ENCODE measurements at places on chromosomes 1 and 21.

GRCh38 chr21:26032263-26032662 is 138.3 kb downstream of the APP start:
- no peak for DNase-seq

DNA sequence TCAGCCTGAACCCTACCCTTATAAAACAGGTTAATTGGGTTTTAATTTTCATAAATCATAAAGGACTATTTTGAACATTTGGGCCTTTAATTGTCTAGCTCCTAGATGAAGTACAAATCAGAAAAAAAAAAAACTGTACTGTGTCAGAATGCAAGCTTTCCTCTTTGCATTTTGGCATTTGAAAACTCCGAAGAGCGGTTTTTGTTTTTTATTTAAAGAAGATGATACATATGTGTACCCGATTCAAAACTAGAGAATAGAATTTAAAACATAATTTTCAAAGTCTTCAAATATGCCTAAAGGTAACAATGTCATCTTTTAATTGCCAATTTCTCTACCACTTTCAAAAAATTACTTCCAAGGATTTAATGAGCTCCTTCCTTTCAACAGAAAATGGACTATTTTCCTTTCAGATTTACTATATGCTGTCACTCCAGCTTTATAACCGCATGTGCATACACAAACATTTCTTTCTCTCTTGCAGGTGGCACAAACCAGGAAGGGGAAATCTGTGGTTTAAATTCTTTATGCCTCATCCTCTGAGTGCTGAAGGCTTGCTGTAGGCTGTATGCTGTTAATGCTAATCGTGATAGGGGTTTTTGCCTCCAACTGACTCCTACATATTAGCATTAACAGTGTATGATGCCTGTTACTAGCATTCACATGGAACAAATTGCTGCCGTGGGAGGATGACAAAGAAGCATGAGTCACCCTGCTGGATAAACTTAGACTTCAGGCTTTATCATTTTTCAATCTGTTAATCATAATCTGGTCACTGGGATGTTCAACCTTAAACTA is 33.7 kb downstream of the MRPL39 start:
- no peak for DNase-seq

- no peak for DNase-seq
Observed at GRCh38 chr21:44575307-44576024, 1.9 kb downstream of the KRTAP10-4 start.

GRCh38 chr1:33086384-33086850 is 5.5 kb downstream of the AZIN2 start:
- DNase-seq, result peak; percentile 74

DNA sequence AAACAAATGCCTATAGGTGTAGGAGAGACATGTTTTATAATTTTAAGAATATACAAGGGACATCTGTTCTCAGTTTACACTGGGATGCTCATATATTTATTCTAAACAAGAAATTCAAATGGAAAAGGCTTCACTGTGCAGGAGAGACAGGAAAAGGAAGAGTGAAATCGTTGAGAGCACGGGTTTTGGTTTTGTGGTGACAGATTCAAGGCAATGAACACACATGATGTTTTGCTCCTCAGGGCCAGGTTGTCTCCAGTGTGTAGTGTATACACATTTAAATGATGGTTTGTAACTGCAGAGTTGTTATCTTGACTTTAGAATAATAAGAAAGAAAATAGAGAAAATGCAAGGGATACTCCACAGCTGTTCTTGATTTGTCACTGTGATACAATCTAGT is 73.7 kb downstream of the S1PR1 start:
- no peak for DNase-seq

GRCh38 chr1:166858726-166859419 is 17.2 kb downstream of the TADA1 start:
- DNase-seq, result no peak

DNA sequence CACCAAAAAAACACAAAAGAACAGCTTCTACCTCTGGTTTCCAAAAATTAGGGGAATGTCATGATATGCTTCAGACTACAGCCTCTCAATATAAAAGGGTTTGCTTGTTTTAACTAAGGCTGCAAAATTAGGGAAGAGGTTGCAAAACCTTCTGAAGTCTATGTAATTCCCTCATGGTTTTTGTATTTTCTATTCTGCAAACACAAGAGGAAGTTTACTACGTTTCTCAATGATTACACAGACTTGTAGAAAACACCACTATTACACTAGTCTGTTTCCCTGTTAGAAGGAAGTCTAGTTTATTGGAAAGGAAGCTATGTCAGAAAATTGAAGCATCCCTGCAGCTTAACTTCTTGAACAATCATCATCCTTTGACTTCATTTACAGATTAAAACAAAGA is 229.7 kb upstream of the FMN2 start:
- no peak for DNase-seq

DNA sequence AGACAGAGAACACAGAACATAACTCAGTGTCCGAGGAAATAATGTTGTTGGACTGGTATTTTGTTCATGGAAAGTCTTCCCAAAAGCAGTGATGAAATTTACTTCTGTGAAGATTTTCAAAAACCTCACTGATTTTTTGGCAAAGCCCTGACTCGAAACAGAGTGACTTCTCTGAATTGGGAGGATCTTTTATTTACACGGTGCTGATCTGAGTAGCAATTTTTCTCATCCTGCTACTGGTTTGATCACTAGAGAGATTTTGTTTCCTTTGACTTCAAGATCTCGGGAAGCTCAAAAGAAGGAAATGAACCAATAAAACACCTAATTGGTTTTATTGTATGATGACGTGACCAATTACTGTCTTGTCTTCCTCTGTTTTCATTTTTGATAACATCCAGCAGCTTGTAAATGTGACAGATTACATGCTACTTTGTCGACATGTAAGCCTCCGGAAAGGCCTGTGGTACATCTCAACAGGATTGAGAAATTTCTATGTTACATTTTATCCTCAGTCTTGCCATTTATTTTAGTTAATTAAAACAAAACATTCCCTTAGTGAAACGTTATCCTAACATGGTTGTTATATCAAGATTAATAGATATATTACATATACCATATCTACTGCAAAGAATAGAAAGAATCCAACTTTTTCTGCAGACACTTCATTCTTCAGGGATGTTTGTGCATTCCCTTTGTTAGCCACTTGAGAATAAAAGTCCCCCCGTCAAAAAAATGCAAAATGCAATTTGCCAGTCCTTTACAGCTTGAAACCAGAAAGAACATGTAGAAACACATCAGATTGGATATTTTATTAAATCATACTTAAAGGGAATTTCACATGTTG is 42.8 kb upstream of the IFI44L start:
- DNase-seq, result no peak

GRCh38 chr1:94627771-94628498 is 86.4 kb upstream of the F3 start:
- DNase-seq, result no peak

GRCh38 chr1:110341872-110342331 is 2.7 kb downstream of the RBM15 start:
- DNase-seq, result no peak

- DNase-seq, result no peak
Observed at GRCh38 chr1:164753521-164754077, 194.6 kb downstream of the PBX1 start.

DNA sequence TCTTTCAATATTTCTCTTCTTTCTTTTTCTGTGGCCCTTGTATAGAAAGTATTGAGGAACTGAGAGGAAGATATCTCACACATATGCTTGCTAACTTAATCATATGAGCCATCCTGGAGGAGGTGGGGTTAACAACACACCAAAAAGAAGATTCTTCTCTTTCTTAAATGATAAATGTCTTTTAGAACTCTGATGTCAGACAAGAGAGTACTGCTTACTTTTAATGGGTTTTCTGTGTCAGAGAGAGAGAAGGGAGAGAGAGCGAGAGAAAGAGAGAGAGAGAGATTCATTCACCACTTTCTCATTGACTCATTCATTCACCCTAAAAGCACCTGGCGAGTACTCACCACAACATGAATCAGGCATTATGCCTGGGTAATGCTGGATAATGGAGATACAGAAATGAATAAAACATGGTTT is 250.3 kb upstream of the SGIP1 start:
- no peak for DNase-seq

DNA sequence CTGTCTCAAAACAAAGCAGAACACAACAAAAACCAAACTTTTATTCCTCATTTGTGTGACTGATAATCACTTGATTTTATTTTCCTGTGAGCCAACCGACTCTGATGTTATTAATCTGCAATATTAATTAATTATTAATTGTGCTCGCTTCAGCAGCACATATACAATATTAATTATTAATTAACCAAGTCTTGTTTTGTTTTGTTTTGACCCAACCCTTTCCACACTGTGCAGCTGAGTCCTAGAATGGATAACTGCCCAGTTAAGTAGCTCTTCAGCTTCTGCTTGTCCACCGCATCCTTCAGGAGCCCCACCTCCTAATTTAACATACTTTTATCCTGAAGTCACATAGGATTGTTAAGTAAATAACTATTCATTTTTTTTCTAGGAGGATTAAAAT is 47.4 kb upstream of the EXO1 start:
- no peak for DNase-seq
